ENCODE measurements at places on chromosomes 11 and 22.

- DNase-seq = no peak
Observed at GRCh38 chr11:32297611-32298011, 137.7 kb downstream of the WT1 start.

DNA sequence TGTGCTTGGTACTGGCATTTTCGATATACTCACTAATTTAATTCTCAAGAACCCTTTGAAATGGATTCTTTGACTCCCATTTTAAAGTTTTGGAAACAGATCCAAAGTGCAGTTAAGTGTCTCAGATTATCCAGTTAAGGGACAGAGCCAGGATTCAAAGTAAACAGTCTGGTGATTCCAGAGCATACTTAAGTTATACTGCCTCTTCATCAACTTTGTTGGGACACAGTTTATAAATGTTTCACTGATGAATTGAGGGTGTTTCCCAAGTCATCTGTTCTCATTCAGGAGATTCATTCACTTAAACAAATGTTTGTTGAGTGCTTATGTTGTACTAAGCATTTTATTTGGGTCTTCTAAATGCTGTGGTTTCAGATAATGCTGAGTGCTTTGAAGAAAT lies 17.1 kb downstream of the KDM2A start:
- DNase-seq = no peak

DNA sequence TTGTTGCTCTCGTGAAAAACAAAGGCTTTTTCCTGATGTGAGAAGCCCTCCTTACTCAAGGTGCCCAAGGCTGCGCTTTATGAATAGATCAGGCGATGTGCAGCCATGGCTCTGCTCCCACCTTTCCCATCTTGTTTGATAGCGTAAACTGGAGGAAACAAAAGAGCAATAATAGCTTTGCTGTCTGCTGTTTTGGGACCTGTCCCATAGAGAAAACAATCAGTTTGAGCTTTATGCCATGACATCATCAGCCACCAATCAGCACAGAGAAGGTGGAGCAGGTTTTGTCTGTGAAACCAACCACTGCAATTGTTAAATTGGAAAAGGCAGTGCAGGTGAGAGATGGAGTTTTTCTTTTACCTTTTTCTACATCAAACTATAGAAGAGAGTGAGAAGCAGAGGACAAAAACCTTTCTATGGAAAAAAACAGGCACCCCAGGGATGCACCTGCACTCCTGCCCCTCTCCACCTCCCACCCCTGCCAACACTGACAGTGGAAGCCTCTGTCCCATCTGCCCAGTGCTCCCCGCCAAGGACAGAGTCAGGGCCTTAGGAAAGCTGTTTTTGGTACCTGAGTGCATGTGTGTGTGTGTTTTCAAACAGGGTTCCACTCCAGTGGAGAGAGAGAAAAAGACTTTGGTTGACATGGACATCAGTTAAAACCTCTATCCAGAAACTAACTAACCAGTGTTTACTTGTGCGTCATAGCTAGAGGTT lies 80.7 kb downstream of the MICAL3 start:
- DNase-seq = no peak

- no peak for DNase-seq
Observed at GRCh38 chr11:117976445-117976844, 9.7 kb upstream of the IL10RA start.

- no peak for DNase-seq
Observed at GRCh38 chr11:22828373-22828772, 1.2 kb downstream of the SVIP start.

GRCh38 chr22:32723643-32724042 lies 77.9 kb upstream of the TIMP3 start:
- peak; percentile 19 for DNase-seq

DNA sequence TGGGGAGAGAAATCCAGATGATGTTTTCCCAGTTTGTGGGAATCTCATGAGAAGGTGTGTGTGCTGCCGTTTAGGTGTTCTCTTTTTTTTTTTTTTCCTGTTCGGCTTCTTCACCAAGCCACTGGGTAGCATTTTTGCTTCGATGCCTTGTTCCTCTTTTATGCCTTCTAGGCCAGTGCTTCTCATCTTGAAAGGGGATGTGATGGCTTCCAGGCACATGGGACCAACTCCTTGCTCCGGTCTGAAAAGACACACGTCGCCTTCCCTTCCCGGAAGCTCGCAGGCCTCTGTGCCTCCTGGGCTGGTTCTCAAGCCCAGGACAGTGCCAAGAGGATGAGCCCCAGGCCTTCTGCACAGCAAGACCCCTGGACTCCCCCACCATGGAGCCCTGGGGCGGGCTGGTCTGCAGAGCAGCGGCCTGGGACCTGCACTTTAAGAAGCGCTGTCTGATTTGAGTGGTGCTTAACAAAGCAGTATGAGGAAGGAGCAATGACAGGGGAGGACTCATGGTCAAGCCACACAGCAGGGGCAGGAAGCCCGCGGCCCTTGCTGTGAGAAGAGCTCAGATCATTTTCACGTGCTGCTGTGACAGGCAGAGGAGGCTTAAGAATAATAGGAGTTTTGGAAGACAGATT lies 158.8 kb downstream of the MPPED1 start:
- no peak for DNase-seq

DNA sequence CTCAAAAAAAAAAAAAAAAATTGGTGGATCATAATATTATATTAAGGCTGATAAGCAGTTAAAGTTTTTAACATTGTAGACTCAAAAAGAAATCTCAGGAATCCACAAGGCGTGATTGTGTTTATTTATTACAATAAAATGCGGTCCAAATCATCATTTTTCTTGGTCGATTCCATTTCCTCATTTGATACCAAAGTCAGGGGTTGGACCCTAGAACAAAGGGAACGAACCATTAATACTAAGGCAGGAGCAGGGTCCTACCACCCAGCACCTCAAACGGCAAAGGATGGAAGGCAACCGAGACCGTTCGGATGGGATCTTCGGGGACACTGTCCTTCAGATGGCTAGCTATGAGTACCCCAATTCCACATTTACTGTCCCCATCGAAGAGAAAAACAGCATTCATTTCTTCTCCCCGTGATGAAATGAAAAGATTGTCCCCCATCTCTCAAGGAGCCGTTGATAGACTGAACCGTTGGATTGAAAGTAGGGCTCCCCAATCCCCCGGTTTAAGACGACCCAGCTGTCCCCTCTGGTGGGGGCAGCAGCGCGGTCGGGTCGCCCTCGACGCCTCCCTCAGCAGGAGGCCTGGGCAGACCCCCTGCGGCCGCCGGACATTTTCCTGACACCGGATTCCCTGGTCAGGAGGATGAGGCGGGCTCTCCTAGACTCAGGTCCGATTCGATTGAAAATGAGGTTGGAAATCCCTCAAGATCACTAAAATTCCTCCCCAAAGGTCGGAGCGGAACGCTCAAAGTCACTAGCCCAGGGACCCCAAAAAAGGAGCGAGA lies 607 bp downstream of the DMC1 start:
- no peak for DNase-seq

- no peak for DNase-seq
Observed at GRCh38 chr11:122895563-122895962, 13.0 kb downstream of the JHY start.

DNA sequence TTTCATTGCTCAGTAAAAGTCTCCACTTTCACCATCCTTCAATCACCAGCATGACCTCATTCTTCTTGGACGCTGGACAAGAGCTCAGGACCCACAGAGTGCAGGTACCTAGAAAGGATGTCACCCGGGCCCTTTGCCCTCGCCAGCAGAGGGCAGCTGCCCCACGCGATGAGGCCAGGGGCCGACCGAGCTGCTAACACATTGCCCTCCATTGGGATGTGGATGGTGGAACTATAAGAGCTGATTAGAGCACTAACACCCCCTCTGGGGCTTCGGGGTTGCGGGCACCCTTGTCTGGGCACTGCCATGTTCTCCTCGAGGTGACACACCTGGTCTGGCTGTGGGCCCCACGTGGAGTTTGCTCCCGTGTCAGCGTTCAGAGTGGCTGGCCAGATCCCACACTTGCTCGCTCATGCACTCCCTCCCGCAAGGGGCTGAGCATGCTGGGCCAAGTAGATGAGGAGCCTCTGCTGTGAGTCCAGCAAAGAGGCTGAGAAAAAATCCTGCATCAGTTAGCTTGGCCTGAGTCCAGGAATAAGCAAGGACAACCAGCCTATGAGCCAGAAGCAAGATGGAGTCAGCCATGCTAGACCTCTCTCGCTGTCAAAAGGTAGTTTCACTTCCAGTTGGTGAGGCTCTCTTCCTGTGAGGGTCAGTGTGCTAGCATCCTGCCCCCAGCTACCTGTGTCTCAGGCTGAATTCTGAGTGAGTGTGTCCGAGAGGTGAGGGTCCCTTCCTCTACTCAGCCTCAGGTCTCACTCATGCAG lies 9.8 kb downstream of the KRTAP5-6 start:
- no peak for DNase-seq

DNA sequence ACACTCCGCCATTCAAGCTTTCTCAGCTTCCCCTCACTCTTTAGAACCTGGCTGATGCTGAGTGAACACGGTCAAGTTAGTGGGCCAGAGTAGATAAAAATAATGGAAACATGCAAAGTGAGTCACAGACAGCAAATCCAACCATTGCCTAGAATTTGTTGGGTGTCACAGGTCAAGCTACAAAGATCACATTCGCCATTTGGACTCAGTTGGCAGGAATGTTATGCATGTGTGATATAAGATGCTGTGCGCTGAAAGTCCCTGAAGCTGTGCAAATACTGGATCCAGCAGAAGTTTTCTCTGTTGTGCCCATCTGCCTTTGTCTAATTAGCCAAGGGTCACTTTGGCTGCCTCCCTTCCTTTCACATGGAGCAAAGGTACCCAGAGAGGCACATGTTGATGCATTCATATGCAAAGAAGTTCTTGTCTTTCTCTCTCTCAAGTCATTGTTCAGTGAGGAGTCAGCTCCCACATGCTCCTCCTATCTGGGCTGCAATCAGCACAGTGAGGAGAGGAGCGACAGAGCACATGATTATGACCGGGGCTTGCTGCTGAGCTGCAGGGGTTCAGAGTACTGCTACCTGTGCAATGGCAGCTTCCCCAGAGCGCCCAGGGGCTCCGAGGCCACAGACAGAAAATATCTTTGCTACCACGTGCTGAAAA lies 39.7 kb downstream of the FLI1 start:
- no peak for DNase-seq

DNA sequence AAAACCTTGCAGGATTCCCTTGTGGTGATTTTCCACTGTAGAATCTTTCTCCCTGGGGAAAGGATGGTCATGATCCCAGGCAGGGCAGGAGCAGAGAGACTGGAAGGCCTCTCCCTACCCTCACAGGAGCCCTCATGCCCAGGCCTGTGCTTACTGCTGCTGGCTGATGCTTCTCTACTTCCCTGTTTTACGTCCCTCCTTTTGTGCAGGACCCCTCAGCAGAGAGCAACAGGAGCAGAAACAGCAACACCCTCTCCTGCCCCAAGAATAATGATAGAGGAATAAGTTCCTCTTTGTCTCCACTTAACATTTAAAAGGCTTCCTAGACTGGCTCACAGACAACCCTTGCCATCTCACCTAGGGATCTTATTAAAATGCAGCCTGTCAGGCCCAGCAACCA lies 3.6 kb downstream of the ISX start:
- no peak for DNase-seq

- DNase-seq = no peak
Observed at GRCh38 chr11:33674035-33674814, 26.4 kb downstream of the C11orf91 start.

DNA sequence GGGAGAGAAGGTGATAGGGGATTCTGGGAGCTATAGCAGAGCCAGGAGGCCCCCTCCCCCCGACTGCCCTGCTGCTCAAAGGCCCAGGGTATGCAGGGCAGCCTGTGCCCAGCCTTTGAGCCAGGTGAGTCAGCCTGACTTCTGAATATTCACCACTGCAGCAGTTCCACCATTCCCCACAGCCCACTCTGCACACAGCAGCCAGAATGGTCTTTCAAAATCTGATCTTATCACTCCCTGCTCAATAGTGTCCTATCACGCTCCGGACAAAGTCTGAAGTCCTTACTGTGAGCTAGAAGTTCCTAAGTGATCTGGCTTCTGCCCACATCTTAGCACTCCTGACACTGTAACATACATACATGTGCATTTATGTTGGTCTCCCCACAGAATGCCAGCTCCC lies 111.7 kb downstream of the BUD13 start:
- no peak for DNase-seq

DNA sequence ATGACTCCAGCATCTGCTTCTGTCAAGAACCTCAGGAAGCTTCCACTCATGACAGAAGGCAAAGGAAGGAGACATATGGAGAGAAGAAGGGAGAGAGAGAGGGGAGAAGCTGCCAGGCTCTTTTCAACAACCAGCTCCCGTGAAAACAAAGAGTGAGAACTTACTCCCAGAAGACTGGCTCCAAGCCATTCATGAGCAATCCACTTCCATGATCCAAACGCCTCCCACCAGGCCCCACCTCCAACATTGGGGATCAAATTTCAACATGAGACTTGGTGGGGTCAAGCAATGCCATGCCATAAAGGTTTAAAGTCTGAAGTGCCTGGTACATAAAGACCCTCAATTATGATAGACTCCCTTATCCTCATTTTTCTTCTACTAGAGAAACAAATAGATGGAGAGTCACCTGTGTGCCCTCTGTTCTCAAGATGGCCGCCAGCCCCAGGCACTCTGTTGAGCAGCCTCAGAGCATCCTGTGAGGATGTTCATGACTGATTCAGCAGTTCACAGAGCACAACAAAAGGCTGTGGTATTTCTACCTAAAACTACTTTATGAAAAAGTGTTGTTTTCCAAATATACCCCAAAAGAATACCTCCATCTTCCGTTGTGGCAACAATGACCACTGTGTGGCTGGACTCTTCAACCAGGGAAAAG lies 69.0 kb upstream of the CRTAM start:
- no peak for DNase-seq

DNA sequence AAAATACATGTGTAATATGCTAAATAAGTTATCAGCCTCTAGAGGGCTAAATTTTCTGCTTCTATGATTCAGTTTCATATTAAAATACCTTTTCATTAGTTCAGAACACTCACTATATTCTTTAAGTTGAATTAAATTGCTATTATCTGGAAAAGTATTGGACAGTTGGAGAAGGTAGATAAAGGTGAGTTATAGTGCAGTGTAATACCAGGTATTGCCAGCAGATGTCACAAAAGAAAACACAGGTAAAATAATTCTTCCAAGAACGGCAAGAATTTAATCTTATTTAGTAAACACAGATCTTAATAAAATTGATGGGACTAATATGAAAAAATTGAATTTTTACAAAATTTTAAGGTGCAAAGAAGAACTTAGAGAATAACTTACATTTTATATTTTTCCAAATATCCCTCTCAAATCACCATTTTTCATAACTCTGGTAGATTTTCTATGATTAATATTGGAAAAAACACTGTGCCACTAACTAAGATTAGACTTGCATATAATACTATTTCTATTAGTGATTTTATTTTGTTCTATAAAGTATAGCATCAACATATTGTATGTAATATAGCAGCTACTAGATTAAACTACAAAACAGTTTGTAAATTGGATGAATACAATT lies 1.7 kb upstream of the LRRC4C start:
- DNase-seq = no peak

All from bone marrow (tissue), 2 donors.